ENCODE measurements at places on chromosomes 7 and 10.

- no peak for DNase-seq
These were observed 171.5 kb downstream of the CYP26A1 start for GRCh38 chr10:93245147-93245546.

- DNase-seq: peak; percentile 36
These were observed 38.4 kb downstream of the TWIST1 start for GRCh38 chr7:19079066-19079465.

DNA sequence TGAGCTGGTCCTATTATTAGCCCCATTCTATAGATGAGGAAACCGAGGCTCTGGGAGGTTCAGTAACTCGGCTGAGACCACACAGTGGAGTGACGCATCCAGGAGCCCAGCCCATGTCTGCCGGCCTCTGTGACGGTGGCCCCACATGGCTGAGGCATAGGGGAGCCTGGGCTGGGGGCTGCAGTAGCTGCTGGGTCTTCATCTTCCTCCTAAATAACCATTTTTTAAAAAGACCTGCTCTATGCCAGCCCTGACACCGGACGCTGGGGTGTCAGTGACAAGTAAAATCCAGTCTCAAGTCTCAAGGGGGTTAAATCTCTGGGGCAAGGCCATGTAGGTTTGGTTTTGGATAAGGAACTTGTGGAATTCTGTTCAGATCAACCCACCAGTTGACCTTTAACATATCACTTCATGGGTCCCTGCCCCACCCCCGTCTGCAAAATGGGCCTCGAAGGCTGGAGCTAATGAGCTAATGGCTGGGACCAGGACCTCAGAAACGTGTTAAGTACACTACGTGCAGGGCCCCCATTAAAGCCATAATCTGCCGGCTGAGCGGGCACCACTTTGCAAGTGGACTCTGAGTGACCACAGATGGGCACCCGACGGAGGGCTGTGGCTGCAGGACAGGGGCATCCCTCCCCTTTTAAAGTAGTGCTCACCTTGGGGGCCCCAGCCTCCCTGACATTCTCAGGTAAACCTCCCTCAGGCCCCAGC is 136.5 kb upstream of the UNC5B start:
- no peak for DNase-seq

DNA sequence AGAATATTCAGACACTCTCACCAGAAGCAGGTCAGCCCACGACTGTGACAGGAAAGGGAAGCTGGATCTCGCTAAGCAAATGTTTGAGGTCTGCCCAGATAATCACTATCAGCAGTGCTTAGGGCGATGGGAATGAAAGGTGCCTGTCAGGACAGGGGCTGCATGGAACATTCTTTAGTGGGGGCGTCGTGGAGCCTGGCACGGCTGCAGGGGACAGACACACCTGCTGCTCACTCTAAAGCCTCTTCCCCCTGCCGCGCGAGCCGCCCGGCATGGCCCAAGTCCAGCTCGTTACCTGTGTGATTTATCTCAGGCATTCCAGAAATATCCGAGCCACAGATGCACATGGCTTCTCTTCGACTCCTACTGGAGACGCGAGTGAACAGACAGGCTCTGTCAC is 235.5 kb downstream of the GLRX3 start:
- no peak for DNase-seq

DNA sequence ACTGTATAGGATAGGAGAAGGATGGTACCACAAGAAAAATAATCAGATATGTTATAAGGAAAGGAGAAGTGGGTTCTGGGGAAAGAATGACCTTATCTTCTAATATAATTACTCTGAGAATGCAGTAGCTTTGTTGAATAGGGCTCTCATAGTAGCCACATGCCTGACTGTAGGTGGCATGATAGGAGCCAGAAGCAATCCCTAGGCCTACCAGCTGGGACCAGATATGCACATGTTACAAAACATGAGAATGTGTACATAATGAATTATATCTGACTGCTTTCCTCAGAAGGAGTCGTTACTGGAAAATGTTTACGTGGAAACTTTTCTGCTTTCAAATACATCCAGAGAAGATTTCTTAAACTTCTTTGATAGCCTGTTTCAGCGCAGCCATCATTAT is 53.2 kb upstream of the FAM3C start:
- no peak for DNase-seq
